ENCODE measurements at places on chromosomes 7 and 10. TPM values are rescaled to one million over a fixed set of nuclear protein-coding genes. Genes with fewer than 3 reads are reported as not detected.

GRCh38 chr10:4450981-4451908 is 374.8 kb upstream of the AKR1E2 start:
- peak; percentile 68 for DNase-seq

DNA sequence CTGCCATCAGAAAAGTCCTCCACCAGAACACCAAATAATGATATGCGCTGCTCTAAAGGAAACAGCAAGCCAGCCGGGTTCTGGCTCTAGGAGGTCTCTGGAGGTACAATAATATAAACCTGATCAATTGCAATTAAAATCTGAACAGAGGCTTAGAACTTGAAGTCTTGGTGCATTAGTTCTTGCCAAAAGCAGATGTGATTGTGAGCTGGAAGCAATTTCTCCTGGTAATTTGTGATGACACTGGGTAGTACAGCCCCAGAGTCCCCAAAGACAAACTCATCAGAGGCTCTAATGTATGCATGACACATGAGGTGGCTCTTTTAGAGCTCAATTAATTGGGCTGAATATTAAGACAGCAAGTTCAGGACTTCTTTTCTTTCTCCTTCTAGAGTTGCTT is 3.3 kb downstream of the ETV1 start:
- DNase-seq: no peak

DNA sequence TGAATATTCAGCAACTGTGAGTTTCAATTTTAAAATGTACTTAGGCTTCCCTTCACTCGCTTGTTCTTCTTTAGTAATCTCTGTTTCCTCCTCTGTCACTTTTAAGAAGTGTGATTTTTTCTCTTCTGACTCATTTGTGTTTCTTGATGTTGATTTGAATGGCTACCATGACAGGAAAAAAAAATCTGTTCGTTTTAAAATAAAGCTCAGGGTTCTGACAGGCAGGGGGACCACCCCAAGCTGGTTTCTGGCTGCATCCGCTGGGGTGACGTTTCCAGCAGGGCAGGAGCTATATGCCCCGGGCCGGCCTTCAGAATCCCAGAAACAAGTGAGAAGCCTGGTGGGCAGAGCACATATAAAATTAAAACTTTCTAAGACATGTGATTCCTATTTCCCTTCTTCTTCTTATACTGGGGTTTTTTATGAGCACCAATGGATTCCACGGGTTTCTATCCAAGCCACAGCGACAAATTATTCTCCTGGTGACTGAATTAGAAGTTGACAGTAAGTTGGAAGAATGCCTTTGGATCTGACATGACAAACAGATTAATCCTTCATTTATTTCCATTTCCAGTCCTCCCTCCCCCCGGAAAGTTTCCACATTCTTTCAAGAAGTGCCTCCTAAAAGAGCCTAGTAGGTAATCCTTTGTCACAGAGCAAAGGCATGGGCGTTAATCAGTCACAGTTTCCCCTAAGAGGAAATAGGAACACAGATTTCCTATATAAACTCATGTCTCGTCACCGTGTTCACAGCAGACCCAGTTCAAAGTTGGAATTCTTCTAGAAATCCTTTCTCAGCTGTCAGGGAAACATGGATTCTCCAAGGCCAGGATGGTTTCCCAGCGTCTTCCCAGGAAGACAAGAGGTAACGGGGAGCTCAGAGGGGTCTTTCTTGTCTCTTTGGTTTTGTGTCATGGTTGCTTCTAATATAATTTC is 79.9 kb downstream of the PTPRE start:
- no peak for DNase-seq

DNA sequence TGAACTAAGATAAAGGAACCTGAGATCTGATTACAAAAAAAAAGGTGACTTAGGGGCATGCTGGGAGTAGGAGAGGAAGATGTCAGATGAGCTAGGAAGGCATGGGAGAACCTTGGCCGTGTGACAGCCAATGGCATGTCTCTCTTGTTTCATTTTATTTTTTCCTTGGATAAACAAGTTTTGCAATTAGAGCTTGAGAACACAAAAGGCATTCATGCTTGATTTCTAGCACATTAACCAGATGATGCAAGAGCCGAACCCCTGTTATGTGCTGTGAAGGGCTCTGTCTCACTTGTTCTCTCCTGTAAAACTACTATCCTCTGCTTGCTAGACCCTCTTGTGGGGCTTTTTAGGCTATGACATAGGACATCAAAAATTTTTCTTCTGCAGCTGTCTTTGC is 134.3 kb upstream of the ASAH2 start:
- DNase-seq: no peak

DNA sequence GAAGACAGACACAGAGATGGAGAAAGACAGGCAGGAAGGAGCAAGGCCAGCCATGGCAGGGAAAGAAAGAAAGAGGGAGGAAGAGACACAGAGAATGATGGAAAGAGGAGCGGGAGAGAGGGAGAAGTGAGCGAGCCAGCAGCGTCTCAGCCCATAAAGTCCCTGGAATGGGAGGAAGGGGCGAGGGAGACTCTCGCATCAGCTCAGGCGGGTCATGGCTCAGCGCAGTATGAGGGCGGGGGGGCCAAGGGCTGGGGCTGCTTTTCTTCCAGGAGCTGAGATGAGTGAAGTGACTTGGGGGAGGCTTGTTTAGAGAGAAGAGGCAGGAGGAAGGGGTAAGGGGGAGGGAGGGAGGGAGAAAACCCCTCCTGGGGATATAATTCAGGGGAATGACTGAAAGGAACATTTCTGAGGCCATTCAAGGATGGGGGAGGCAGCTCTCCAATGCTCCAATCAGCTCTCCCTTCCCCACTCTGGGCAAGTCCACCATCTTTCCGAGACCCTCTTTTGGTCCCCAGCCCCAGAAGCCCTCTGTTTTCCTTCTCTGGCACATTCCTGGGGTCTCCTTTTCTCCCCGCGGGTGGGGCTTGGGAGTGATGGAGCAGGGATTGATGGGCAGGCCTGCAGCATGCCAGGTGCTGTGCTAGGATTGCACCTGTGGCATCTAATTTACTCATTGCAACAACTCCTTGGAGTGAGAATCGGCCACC is 87.9 kb downstream of the HIF1AN start:
- DNase-seq: no peak

GRCh38 chr7:81036057-81036456 is 117.2 kb upstream of the SEMA3C start:
- no peak for DNase-seq

DNA sequence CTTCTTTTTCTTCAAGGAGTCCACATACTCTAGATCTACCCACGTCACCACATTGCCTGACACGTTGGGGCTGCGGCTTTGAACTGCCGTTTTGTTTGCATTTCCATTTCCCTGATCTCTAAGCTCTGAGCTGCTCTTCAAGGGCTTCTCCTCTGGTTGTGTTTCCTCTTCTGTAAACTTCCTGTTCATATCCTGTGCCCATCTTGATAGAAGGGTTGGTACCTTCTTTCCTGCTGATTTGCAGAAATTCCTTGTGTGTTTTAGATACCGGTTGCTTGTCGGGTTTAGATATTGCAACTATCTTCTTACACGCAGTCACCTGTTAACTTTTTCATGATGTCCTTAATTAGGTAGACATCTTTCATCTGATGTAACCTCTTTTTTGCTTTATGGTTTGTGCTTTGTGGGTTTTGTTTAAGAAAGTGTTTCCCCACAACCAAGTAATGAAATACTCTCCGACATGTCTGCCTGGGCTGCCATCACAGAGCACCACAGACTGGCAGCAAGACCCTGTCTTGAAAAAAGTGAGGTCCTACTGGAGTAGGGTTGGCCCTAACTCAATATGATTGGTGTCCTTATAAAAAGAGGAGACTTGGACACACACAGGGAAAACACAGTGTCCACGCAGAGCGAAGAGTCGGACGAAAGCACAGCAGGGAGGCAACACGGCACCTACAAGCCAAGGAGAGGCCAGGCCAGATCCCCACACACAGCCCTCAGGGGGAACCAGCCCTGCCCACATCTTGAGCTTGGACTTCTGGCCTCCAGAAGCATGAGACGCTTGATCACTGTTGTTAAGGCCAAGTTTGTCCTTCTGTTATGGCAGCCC is 99.1 kb upstream of the PDGFA start:
- DNase-seq: no peak

- no peak for DNase-seq
Measured at GRCh38 chr10:15290150-15290549, 80.9 kb downstream of the FAM171A1 start.

GRCh38 chr10:1595242-1595600 is 142.1 kb downstream of the ADARB2 start:
- DNase-seq: no peak

DNA sequence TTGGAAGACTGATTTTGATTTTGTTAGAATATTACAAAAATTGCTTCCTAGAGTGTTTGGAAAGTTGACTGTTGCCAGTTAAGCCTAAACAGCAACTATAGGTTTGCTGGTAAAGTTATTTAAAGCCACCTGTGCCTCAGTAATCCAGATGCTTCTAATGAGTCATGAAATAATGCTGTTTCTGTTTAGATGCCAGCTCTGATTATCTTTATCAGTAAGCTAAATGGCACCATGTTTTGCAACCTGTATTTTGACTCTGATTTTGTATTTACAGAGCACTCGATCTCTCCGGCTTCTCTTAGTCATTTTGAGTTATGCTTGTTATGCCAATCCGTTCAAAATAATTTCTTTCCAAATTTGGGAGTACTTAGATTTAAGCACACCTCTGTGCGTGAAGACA is 366.1 kb downstream of the EXOC4 start:
- DNase-seq: no peak

DNA sequence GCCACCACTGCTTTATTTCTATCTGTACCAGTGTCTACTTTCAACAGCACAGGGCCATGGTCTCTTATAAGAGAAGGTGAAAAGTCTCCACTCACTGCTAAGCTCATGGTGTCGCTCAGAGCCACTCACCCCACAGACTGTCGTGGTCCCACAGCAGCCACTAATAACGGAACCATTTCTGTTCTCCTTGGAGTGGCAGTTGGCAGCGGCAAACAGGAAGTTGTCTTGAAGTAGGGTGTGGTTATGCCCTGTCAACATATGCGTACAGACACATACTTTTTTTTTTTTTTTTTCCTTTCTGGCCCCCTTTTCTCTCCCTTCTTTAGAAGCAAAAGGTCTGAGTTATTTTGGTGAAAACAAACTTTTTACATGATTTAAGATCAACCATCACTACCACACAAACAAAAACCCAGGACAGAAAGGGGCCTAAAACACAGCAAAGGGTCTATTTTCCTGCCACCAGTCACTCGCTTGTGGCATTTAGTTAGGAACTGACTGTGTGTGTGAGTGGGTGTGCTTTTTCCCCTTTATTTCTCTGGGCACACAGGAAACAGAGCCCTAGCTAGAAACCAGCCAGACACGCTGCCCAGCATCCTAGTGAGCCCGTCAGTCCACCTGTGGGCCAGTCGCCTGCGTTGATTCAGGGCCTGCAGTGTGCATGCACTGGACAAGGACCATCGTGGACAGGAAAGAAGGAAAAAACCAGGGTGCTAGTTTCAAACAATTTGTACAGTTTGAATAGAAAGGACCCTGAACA is 96.7 kb upstream of the EFCAB10 start:
- no peak for DNase-seq

- no peak for DNase-seq
Measured at GRCh38 chr7:90180649-90181048, 26.4 kb downstream of the STEAP1 start.

GRCh38 chr10:73039635-73040034 is 57.0 kb downstream of the P4HA1 start:
- no peak for DNase-seq

GRCh38 chr7:95919556-95919955 is 147.2 kb downstream of the DYNC1I1 start:
- no peak for DNase-seq

DNA sequence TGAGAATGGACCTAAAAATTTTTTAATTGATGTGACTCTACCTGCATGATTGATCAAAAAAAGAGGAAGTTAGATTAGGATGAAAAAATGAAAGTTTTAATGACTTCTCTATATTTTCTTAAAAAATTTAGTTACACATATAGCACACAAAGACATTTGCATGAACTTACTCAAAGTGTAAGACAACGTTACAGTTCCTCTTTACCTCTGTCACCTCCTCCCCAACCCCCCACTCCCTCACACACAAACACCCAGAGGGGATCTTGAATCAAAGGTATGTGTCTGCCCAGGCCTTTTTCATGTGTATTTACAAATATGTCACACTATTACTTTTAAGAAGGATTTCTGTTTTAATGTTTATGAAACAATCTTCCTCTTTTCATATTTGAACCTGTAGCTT is 20.6 kb upstream of the CDCA7L start:
- DNase-seq: no peak

GRCh38 chr7:13908667-13909397 is 80.6 kb downstream of the ETV1 start:
- DNase-seq: no peak

DNA sequence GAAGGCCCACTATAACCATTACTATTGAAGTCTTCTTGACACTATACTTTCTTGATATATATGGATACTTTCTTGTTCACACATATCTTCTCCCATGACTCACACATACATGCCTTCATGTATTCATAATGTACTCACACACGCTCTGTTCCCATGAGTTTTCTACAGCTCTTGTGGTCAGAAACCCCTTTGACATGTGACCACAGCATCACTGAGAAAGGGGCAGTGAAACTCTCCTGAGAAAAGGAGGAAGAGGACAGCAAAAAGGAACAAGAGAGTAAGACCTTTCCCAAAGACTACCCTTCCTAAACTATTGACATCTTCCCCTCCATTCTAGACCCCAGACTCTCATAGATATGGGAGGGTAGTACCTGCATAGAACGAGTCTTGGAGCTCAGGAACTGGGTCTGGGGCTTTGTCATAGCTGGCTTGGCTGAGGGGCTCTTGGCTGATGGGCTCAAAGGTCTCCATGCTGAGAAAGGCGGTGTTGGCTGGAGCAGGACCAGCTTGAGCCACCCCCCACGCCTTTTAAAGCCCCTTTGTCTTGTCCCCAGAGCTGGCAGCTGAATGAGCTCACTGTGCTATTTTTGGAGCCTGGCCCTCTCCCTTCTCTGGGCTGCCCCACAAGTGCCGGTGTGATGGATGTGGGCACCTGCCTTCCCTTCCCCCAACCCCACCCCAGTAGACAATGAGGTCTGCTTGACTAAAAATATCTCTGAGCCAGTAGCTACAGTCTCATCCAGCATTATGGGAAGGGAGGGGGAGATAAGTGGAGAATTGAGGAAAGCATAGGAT is 5.1 kb downstream of the SYNPO2L start:
- DNase-seq: peak; percentile 69

GRCh38 chr7:96250776-96251361 is 71.0 kb downstream of the SLC25A13 start:
- no peak for DNase-seq

GRCh38 chr7:140229101-140229525 is 52.3 kb upstream of the KDM7A start:
- no peak for DNase-seq

DNA sequence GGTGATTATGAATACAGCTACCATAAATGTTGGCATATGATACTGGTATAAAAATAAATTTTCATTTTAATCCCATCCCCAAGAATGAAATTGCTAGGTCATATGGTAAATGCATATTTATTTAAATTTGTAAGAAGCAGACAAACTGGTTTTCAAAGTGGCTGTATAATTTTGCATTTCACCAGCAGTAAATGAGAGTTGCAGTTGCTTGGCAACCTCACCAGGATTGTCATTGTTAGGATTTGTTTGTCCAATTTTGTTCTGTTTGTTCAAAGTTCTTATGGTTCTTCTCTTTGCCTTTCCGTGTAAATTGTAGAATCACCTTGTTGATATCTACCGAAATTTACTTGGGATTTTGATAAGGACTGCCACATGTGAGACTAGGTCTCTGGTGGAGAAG is 237.4 kb downstream of the OTUD1 start:
- no peak for DNase-seq

GRCh38 chr7:27860800-27861199 is 120.8 kb downstream of the TAX1BP1 start:
- DNase-seq: no peak

SUN1 gene
- 87.9 TPM for total RNA-seq

DENND2A gene
- total RNA-seq: 3.0 TPM

SNCG gene
- total RNA-seq: 1.7 TPM

SLC13A1 gene
- not detected for total RNA-seq

NPFFR1 gene
- total RNA-seq: not detected

JMJD1C gene
- total RNA-seq: 51.6 TPM

Data from foreskin keratinocyte (primary cell).